T-helper 22 cell (primary cell): ENCODE measurements at places on chromosomes 1 and 21.
A peak's percentile ranks its signal among the peaks of the same experiment; 100 is the strongest.

DNA sequence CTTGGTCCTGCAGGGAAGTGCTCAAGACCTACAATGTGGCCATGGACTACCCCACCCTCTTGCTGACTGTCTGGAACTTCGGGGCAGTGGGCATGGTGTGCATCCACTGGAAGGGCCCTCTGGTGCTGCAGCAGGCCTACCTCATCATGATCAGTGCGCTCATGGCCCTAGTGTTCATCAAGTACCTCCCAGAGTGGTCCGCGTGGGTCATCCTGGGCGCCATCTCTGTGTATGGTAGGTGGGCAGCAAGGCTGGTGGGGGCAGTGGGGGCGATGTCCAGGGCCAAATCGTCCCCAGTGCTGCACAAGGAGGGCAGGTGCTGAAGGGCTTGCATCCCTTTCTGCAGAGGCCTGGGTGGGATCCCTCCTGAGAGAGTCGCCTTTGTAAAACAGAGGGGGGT is 18.4 kb downstream of the PSEN2 start:
- no peak for DNase-seq

DNA sequence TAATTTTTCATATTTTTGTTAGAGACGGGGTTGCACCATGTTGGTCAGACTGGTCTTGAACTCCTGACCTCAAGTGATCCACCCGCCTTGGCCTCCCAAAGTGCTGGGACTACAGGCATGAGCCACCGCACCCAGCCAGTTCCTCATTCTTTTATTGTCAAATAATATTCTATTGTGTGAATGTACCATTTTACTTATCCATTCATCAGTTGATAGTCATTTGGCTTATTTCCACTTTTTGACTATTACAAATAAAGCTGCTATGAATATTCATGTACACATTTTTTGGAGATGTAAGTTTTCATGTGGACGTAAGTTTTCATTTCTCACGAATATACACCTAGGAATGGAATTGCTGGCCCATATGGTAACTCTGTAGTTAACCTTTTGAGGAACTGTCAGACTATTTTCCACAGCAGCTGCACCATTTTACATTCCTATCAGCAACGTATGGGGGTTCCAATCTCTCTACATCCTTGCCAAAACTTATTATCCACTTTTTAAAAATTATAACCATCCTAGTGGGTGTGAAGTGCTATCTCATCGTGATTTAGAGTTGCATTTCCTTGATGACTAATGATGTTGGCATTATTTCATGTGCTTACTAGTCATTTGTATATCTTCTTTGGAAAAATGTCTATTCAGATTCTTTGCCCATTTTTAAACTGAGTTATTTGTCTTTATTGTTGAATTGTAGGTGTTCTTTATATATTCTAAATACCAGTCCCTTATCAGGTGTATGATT is 12.7 kb downstream of the PACC1 start:
- DNase-seq: no peak

DNA sequence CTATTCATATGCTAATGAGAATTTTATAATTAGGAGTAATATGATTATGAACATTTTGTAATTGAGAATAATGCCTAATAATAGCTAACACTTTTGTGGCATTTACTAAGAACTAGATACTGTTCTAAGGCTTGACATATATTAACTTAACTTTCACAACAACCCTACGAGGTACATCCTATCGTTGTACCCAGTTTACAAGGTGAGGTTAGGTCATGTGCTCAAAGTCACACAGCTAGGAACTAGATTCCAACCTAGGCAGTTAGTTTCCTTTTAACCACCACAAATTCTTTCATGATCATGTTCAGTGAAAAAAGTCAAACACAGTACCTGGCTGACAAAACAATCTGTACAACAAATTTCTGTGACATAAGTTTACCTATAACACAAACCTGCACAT is 13.0 kb upstream of the ERRFI1 start:
- DNase-seq: no peak

DNA sequence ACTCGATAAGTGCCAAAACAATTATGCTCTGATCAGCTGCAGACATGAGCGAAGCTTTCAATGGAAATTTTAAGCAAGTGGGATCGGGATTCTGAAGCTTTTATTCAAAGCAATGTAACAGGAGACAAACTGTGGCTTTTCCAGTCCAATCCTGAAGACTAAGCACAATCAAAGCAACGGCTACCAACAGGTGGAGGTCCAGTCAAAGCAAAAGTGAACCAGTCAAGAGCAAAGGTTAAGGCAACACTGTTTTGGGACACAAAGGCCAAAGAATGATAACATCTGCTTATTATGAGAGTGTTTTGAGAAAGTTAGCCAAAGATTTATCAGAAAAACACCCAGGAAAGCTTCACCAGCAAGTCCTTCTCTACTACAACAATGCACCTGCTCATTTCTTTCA is 170.1 kb downstream of the SEC16B start:
- DNase-seq: no peak

- no peak for DNase-seq
Observed at GRCh38 chr1:24727501-24728216, 17.6 kb upstream of the CLIC4 start.

DNA sequence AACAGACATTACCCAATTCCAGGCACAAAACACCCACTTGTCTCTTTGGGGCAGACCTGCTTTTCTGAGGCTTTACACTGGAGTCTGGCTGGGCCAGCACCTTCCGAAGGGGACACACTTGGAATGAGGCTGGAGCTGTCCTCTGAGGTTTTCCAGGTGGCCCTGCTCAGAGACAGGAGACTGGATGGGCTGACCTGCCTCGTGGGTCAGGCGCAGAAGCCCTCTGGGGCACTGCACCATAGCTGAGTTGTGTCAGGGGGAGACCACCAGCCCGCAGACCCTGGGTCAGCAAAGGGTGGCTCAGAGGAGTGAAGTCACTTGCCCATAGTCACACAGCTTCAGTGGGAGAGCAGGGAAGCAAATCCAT is 1.8 kb downstream of the SH2D5 start:
- DNase-seq: no peak

GRCh38 chr1:172107316-172107975 is 266.1 kb downstream of the DNM3 start:
- DNase-seq: no peak

- DNase-seq: no peak
Observed at GRCh38 chr21:40613546-40614030, 233.4 kb downstream of the DSCAM start.

- no peak for DNase-seq
Observed at GRCh38 chr21:15224346-15225086, 159.7 kb upstream of the NRIP1 start.

DNA sequence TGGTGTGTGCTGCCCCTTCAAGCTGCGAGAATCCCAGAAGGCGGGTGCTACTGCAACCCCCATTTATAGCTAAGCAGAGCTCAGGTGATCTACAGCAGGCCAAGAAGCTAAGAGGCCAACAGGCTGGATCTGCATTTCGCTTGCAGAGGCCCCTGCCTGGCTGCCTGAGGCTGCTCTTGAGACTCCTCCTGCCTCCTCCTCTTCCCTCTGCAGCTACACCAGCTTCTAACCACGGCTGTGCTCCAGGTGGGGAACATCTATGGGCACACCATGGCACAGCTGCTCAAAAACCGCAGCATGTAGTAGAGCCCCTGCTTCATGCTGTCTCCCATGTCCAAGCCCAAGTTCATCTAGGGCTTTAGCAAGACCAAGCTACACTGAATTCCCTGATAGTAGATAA is 72.9 kb upstream of the ZNF678 start:
- DNase-seq: no peak

DNA sequence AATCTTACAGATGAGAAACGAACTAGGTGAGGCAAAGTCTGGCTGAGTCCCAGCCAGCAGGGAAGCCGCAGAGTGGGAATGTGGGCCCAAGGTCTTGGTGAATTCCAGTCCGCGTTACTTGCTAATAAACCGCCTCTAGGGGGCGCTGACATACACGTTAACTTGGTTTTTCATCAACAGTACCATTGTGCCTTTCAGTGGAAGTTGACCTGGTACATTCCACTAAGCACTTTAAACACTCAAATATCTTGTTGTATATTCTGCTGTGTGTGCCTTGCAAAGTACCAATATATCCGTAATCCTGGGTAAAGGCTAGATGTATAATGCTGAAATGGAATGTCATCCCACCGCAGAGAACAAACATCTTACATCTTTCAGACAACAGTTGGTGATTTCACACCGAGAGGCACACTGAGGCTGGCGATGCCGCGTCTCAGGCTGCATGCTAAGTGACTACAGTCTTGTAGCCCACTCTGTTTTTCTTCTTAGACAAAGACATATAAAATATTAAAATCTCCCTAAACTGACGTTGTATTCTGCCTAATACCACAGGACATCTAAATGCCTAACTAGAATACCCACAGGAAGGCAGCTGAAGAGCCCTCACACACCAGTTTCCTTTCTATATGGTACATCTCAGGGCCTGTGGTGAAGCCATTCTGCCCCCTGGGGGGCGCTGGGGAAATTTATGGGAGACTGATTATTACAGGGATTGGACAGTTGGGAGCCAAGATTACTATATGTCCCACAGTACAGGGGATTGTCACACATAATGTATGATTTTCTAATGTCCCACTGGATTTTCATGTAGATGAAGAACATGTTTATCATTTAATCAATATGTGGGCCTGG is 49.2 kb upstream of the C1orf198 start:
- DNase-seq: peak; percentile 44

- DNase-seq: no peak
Observed at GRCh38 chr21:17598437-17598836, 14.3 kb downstream of the BTG3 start.

DNA sequence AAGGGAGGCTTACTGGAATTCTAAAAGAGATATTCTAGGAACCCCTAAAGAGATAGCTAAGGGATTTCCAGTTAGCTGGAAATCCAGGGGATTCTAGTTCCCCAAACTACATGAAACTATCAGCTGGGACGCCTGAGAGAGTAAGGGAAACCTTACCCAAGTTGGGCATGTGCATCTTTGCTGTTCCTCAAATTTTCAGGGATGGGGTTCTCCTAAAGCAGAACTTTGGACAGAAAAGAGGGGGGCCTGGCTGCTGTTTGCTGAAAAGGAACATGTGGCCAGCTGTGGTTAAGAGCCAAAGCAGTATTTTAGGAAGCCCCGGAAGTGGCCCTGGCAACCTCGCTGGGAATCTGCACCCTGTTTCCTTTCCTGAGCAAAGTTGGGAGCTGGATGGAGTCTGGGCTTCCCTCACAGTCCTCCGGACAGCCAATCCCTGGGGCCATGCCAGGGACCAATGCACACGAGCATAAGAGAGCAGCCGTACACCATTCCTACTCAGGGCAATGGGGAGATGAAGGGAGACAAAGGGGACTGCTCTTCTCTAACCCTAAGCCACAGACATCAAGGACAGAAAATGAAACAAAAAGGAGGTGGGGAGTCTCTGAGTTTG is 154.3 kb downstream of the PLXNA2 start:
- no peak for DNase-seq

DNA sequence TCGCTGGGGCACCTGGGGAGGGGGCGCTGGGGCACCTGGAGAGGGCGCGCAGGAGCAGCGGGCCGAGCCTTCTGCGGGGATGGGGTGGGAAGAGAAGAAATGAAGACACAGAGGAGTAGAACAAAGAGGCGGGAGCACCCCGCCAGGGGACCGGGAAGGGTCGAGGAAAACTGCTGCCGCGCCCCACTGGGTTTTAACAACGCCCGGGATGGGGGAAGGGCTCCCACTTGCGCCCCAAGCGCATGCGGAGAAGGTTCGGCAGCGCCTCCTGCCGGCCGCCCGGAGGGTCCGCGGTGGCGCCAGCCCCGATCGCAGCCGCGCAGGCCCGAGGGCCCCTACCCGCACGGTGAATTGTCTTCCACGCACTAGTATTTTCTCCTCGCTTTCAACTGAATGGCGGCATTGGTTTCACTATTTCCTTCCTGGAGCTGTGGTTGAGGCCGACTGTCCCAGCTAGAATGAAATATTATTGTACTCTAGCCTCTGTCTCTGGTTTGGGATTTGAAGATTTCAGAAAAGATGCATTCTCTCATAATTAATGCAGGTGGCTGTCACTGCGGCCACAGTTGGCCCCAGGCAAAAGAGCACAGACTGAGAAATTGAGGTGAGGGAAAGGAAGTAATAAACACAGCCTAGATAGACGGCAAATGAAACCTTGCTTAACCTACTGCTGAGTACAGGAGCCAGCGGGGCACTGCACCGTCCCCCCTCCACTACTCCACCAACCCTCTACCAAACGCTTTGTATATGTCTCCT is 57.3 kb downstream of the MAB21L3 start:
- DNase-seq: peak; percentile 48

DNA sequence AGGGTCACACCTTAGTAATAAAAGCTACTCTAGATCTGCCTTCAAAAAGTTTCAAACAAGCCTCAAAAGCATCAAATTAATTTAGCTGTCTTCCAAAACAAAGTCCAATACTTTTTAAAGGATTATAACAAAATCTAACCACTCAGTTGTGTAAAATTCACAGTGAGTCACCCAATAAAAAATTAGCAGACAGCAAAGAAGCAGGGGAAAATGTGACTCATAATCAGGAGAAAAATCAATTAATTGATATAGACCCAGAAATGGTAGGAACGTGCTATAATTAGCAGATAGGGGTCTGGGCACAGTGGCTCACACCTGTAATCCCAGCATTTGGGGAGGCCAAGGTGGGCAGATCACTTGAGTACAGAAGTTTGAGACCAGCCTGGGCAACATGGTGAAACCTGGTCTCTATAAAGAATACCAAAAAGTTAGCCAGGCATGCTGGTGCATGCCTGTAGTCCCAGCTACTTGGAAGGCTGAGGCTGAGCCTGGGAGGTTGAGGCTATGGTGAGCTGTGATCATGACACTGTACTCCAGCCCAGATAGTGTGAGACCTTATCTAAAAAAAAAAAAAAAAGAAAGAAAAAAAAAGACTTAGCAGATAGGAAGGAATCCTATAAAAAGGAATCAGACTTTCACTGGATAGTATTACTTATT is 8.1 kb upstream of the MYOG start:
- no peak for DNase-seq

- DNase-seq: no peak
Observed at GRCh38 chr1:72178266-72178665, 104.1 kb downstream of the NEGR1 start.

- DNase-seq: no peak
Observed at GRCh38 chr1:65103807-65104206, 44.2 kb upstream of the AK4 start.

- DNase-seq: peak; percentile 77
Observed at GRCh38 chr1:151898519-151898991, 10.8 kb downstream of the THEM4 start.

- no peak for DNase-seq
Observed at GRCh38 chr1:208189183-208189582, 55.0 kb downstream of the PLXNA2 start.

DNA sequence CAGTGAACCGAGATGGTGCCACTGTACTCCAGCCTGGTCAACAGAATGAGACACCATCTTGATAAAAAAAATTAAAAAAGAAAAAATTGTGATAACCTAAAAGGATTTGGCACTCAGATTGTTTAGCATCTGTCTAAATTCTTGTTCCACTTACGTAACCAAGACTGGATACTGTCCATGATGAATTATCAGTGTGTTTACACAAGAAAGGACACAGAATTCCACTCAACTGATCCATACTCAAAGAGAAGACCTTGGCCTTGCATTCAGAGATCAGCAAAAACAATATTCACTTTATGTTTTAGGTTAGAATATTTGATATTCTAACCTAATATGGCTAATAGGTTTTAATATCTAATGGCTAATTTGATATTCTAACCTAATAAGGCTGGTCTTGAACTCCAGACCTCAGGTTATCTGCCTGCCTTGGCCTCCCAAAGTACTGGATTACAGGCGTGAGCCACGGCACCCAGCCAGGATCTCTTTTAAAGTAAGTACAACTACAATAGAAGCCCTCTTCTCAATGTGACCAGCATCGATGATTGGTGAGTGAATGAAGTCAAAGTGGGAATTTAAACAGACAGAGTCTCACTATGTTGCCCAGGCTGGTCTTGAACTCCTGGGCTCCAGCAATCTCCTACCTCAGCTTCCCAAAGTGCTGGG is 43.1 kb upstream of the COX20 start:
- DNase-seq: no peak

GRCh38 chr1:244387415-244387814 is 64.3 kb downstream of the ADSS2 start:
- no peak for DNase-seq
